Fibroblast of upper back skin (primary cell): ENCODE measurements at places on chromosomes 6 and 20.

DNA sequence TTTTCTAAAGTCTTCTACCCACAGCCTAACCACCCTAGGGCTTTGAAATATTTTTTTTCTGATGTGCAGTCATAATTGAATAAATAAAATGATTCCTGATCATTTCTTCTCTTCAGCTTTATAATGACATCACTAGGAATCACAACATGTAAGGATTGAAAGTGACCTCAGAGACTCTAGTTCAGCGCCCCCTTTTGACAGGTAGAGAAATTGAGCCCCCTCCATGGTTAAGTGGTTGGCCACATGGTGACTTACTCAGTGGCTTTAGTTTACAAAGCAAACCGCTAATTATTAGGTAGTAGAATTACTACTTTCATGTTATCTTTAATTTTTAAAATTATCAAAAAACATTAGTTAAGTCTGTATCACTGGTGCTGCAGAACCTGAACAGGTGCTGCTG, 13.3 kb upstream of the SLC2A12 start:
- peak; percentile 25 for DNase-seq

DNA sequence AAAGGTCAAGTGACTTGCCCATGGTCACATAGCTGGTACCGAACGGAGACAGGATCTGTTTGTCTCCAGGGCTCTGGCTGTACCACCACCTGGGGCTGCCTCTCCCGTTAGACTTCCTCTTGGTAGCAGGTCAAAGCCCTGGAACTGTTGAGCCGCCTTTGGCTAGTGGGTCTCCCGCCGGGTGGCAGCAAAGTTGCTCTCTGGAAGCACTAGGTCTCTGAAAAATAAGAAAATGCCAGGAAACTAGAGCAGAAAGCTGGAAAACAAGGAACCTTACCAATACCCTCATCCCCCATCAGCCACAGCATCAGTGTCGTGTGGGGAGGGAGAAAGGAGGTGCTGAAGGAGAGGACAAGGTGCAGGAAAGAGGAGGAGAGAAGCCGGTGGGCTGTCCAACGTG, 291.0 kb upstream of the SUPT3H start:
- no peak for DNase-seq

DNA sequence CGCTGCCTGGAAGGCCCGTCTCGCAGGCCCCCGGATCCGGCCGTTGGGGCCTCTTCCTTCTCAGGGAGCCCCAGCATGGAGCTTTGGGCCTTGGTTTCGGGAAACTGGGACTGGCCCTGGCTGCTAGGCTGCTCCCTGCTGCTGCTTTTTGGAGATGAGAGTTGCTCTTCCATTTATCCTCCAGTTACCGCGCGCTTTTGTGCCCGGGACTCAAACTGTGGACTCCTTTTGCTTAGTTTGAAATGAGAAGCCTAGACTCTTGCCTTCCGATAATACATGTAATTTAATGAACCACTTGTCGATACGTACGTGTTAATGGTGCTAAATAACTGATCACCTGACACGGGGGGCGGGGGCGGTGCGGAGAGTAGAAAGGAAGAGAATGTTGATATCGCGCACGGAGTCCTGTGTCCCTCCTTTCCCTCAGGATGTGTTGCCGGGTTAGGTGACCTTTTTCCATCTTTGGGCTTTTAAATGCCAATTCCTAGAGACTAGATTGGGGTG, 968 bp downstream of the PHF3 start:
- DNase-seq = peak; percentile 23

- no peak for DNase-seq
These were observed 162.9 kb upstream of the CEP162 start for GRCh38 chr6:84390334-84390733.

GRCh38 chr20:62707921-62708521, 615 bp upstream of the NTSR1 start:
- DNase-seq = no peak

- no peak for DNase-seq
These were observed 77.8 kb downstream of the BACH2 start for GRCh38 chr6:90218959-90219208.

DNA sequence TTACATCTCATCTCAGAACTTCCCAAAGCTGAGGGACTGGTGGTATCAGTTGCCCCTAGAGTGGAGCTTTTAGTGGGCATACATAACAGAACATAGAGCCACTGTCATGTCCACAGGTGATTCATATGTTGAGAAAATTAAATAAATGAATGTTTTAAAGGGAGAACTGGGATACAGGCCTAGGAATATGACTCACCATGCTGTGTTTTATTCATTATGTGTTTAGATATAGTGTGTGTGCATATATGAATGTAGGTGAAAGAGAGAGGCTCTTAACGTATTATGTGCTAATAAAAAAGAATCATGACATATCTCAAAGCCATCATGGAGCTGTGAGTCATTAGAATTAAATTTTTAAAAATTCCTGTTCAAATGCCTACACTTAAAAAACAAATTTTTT, 332.2 kb upstream of the RSPO3 start:
- DNase-seq = peak; percentile 62

GRCh38 chr6:143902827-143903226, 38.6 kb downstream of the ZC2HC1B start:
- no peak for DNase-seq
